ENCODE measurements at places on chromosomes 5 and 9.

DNA sequence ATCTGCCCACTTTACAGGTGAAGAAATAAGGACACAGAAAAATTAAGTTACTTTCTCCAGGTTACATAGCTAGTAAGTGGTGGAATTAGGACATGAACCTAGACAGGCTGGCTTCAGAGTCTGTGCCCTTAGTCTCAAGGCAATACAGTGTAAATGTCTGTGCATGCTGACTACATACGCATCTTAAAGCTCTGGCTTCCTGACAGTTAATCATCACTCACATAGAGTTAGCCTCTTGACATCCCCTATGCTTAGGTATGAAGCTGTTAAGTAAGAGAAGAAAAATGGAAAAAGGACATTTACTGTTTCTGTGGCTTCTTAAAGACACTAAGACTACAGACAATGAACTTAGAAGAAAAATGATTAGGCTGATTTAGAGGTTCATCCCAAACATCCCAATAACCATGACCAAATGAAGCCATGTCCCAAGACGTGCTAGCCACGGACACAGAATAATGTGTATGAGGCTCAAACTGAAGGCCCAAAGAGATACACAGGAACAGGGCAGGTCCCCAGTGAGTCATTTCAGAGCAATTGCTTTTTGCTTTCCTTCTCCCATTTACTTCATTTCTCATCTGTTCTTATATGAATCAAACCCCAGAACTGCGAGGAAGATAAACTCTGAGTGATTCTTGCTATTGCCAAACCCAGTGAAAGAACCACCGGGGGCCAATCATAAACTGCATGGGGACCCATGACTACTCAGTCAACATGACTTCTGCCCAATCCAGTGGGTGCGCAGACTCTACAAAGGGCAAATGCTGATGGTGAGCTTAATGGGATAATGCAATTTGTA is 100.0 kb upstream of the IFNK start:
- no peak for DNase-seq

- no peak for DNase-seq
Measured at GRCh38 chr9:132274861-132275260, 79.9 kb downstream of the SETX start.

GRCh38 chr5:125552486-125552885 is 806.0 kb upstream of the ZNF608 start:
- no peak for DNase-seq

DNA sequence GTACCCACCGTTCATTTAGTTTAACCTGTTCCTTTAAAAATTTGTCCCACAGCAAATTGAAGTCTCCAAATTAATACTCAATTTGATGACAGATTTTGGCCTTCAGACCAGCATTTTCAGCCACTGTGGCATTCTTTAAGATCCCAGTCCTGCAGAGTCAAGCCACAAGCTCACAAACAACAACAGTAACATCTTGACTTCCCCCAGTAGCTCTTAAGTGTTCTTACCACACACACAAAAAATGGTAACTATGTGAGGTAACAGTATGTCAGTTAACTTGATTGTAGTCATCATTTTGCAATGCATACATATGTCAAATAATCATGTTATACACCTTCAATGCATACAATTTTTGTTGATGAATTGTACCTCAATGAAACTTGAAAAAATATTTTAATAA is 247.9 kb downstream of the LURAP1L start:
- no peak for DNase-seq

DNA sequence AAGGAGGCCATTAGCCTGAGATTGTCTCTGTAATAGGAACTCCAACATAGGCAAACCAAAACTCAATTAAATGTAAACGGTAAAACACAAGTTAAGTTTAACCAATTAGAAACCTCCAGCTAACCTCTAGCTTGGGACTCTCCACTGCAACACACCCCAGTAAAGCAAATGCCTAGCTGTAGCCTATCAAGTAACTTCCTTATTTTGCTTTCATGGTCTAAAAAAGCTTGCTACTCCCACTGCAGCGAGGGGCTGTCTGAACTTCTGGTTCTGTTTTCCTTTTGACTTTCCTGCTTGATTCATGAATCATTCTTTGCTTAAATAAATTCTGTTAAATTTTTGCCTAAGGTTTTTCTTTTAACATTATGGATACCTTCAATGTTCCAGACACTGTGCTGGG is 24.4 kb upstream of the C5orf46 start:
- DNase-seq = no peak

- DNase-seq = no peak
Measured at GRCh38 chr5:142576303-142576702, 109.6 kb downstream of the FGF1 start.

GRCh38 chr5:142438573-142438972 is 113.8 kb upstream of the SPRY4 start:
- DNase-seq = no peak

DNA sequence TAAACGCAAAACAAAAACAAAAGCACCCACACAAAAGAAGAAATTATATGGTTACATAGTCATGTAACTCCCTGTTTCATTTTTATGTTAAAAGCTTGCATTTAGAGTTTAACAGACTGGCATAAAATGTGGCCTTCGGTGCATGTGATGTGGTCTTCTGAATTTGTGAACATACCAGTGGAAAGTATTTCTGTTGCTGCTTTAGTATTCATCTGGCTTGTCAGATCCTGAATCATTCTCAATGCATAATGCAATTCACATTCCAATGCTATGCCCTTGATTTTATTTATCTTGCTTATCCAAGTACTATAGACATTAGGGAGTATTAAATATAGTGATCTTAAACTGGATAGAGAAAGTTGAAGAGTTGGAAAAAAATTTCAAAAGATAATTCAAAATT is 740.2 kb upstream of the ZNF608 start:
- DNase-seq = no peak

DNA sequence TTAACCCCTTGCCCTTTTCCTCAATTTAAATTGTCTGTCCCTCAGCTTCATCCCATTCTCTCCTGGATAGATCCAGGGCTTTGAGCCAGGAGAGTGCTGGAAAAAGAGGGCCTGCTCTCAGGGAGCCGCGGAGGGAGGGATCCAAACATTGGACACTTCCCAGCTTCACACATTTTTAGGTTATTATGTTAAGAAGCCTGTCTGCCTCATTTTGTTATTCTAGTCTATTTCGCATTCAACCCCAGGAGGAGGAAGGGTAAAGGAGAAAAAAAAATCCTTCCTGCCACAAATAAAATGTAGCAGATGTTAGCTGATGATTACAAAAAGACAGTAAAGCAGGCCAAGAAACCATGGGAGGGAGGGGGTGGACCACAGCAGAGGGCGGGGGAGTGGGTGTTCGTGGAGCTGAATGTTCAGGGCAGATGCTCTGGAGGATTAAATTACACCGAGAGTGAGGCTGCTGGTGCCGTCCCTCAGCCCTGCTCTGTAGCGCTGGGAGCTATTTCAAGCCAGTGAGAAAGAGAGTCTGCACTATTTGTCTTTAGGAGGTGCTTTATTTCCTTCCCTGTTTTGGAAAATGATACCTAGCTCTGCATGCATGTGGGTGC is 60.6 kb upstream of the ZFR start:
- DNase-seq = no peak

DNA sequence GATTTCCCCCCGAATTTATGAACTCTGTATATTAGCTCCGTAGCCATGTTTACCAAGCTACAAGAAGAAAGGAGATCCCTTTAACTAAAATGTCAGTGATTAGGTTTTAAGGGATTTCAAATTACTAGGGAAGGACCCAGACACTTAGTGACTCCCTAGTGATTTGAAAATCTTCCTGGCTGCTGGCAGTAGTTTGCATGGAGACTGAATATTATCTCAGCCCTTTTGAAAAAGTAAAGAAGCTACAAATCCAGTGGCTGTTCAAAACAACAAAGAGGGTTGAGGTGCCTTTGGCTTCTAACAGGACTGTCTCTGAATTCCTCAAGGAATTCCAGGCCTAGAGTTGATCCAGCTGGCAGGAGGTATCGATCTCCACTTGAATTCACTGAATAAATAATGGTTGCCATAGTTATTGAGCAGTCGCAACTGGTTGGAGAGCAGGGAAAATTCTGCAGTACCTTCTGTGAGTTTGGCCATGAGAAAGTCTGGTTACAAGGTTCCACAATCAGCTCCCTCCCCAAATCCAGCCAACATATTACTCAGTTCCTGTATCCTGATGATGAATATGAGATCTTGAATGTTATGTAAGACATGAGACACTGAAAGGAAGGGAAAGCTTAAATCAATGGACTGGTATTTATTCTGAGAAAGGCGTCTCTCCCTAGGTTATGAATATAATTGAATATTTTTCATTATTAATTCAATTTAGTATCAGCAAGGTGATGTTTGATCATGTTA is 37.7 kb downstream of the NR4A3 start:
- DNase-seq = no peak

- DNase-seq = no peak
Measured at GRCh38 chr5:59473611-59474010, 419.9 kb downstream of the PDE4D start.

- DNase-seq = no peak
Measured at GRCh38 chr9:88991066-88992034, at the start of gene S1PR3. Gene S1PR3 (plus strand): TSS chr9:88991468. CDS start chr9:89001201, 9,733 bp downstream.

DNA sequence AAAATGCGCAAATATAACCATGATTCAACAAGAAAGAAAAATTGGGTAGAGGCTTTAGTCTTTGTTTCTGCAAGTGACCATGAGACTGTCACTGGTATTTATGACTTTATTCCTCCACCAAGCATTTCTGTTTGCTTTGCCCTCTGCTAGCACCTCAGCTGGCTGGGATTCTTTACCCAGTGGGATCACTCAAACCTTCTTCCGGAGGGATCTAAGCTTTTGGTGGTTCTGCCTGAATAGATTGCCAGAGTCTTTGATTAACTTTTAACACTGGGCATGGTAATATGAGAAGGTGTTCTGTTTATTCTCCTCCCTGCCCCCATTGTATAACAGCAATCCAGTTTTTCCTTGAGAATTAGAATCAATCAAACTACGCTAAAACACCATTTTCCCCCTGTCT is 59.1 kb upstream of the FBN2 start:
- no peak for DNase-seq

- no peak for DNase-seq
Measured at GRCh38 chr5:102857076-102857818, 102.1 kb downstream of the PAM start.

DNA sequence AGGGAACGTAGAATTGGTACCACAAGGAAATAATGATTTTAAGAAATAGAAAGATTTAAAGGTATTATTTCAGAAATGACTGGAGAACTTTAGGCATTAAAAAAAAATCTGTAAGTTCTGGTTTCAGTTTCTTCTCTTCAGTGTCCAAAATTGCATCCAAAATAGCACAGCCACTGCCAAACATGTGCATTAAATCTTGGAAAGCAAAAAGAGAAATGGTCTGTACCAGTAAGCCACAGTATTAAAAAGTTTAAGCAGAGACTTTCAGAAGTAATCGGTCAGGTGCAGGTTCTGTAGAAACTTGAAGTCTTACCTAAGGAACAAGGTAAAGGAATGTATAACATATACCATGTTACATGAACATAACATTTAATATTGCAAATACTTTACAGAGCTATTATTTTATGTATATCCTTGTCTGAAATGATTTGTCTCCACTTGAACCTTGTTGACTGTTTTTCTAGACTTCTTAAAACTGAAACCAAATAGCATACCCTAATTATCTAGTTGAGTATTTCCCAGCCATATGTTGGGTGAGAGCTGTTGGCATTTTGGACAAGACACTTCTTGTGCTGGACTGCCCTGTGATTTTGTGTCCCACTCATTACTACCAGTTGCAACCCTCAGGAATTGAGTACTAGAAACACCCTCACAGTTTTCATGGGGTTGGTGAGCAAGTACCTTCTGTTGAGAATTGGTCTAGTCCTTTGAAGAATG is 32.1 kb downstream of the NIPBL start:
- no peak for DNase-seq

DNA sequence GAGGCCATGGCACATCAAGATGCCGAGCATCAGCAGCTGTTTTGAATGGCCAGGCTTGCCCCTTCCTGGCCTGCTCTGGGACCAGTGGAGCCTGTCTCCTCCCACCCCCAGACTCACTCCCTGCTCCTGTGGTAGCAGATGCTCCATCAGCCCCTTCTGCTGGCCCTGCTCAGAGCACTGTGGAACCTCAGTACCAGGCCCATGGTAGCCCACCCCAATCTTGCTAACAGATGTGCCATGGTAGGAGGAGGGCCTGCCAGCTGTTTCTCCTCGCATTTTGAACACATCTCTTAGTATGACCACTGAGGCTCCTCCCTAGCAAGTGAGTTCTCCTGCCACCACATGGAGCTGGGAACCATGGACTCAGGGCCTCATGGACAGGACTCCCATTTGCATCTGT is 29.5 kb downstream of the COL27A1 start:
- DNase-seq = no peak

DNA sequence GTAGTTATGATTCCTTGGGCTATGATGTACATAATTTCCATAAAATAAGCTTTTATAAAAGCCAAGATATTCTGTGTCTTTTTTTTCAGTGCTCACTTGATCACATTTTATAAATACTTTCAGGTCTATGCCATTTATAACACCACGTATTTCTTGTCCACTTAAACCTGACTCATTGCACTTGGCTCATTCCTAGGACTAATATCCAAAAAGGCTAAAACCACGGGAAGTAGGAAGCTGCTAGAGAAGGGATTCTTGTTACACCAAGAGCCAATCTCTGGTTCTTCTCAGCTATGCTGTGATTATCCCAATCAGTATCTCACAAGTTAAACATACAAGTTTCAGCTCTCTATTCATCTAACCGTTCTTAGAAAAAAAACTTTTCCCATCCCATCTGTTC is 80.4 kb upstream of the CDH6 start:
- DNase-seq = no peak

GRCh38 chr9:116334546-116335150 is 181.1 kb downstream of the PAPPA start:
- DNase-seq = no peak

DNA sequence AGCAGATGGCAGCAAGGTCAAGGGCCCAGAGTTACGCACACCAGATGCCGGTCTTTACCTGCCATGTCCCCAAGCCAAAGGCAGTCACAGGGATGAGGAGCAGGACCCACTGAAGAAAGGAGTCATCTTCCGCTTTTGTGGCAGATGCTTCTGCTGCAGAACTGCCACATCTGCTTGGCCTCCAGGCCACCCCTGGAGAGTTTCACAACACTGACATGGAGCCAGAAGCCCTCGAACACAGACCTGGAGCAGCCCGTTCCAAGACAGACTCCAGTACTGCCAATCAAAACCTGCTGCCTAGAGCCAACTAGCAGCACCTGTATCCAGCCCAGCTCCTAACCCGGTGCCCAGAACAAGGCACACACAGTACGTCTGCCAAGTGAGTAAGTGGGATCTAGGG is 1.5 kb downstream of the SURF1 start:
- DNase-seq = no peak

DNA sequence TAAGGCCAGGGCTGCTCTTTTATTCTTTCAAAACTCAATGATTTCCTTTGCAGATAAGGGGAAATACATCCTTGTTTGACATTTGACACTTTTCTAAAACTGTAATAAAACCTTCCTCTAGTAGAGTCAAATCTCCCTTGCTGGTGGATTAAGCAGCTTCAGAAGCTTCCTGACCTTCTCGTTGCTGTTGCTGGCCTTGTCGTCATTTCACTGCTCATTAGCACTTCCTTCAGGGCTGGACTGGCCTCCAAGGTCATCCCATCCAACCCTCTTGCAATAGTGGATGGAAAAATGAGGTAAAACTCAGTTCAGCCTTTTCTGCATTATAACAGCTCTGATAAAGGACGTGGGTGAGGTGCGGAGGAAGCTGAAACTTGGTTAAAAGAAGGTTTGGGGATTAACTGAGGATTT is 1.1 kb upstream of the ADAMTSL1 start:
- no peak for DNase-seq

GRCh38 chr5:158177146-158177545 is 318.2 kb upstream of the CLINT1 start:
- no peak for DNase-seq

- no peak for DNase-seq
Measured at GRCh38 chr5:40495237-40495635, 184.5 kb upstream of the PTGER4 start.

GRCh38 chr5:95042037-95042436 is 242.9 kb downstream of the MCTP1 start:
- no peak for DNase-seq
